ENCODE measurements at places on chromosomes 11 and 22.
A peak's percentile ranks its signal among the peaks of the same experiment; 100 is the strongest.

DNA sequence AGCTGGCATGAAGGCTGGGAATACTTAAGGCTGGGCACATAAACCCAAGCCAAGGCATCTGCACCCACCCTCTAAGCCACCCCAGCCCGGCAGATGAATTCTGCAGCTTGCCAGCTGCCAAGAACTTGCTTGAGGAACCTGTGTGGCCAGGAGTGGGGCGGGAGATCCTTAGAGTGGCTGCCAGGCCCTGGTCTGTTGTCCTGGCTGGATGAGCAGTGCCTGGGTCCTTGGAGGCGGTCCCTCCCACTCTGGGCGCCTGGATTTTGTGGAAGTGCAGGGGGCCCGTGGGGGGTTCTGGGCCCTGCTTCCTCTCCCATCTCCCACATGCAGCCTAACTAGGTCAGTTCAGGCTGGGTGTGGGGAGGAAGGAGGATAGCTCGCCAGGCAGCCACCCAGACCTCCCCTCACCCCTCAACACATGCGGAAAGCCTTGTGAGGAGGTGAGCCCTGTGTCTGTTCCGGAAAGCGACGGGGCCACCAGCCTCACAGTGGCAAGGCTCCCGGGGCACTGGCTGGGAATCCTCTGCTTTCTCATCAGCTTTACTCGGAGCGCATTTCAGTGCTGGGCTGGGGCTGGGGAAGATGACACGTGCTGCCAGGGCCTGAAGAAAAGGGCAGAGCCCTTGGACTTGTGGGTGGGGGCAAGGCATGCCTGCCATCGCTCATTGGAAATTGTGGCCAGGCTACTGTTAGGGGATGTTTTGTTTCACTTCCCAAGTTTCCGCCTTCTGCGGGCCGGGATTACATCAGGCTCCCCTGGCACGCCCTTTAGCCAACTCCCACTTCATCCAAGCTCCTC lies 8.4 kb downstream of the DAGLA start:
- no peak for DNase-seq

DNA sequence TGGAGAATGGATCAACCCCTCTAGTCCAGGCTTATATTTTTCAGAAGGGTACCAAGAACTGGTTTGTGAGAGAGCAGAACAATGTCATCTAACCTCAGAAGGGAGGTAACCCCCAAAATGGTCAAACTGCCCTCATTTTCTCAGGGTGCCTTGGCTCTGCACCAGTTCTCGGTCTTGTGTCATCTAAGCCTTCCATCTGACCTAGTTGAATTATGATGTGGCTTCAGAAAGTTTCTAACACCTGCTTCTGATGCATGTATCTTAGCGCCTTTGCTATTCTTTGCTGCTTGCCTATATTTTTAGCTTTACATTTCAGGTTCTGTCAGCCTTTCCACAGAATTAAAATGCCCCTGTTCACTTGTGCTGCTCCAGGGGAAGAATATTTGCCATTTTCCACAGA lies 91.7 kb upstream of the E2F8 start:
- DNase-seq: no peak

GRCh38 chr11:99257131-99257530 lies 236.4 kb downstream of the CNTN5 start:
- no peak for DNase-seq

DNA sequence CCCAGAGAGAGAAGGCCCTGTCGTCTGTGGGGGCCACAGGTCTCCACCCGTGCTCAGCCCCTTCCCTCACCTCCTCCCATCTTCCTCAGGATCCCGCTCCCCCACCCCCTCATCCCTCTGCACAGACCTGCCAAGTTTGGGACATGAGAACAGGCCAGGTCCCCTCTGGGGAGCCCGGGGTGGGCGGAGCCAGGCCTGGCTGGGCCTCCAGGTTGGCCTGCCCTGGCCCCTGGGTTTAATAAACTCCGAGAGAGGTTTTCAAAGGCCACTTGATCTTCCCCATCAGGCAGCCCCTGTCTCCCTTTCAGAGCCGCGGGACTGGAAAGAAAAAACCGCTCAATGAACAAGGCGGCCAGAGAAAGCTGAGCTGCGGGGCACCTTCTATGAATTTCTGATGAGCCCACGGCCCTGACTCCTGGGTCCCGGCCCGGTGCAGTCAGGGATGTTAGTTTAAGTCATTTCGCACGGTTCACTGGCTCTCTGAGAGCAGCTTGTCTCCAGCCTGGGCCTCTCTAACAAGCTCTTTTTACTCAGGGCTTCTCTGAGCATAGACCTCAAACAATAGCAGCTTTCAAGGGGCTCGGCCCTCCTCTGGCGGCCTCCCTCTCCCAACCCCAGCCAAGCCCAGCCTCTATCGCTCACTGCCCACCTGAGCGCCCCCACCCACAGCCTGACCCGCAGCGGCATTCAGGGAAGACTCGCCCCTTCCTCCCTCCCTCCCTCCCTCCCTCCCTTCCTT lies 64.8 kb downstream of the RPUSD4 start:
- no peak for DNase-seq

GRCh38 chr22:50148991-50149721 lies 21.4 kb upstream of the PANX2 start:
- DNase-seq: peak; percentile 93

GRCh38 chr11:95092549-95093324 lies 3.1 kb downstream of the ENDOD1 start:
- no peak for DNase-seq

DNA sequence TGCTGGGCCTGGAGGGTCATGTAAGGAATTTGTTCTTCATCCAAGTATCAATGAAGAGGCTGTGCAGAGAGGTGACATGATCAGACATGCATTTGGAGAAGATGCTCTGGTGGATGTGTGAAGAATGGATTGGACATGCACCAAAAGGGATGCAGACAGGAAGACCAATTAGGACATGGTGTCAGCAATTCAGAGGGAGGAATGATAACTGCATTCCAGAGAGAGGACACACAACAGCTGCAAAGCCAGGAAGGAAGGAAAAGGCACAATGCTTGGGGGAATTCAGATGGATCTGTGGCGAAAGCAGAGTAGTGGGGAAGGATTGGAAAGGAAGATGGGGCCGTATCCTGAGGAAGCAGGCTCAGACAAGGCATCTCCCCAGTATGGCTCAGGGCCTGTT lies 5.2 kb upstream of the ARRB1 start:
- DNase-seq: no peak

DNA sequence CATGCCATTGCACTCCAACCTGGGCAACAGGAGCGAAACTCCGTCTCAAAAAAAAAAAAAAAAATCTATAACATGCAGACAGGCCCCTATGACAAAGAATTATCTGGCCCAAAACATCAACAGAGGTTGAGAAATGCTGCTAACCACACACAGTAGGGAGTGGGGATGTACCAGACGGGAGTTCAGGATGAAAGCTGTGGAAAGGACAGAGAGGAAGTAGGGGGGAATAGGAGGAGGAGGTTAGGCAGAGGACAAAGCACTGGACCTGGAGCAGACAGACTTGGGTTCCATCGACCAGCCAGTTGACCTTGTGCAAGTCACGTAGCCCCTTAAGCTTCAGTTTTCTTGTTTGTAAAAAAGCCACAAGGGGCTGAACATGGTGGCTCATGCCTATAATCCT lies 12.5 kb downstream of the LRP4 start:
- DNase-seq: no peak

DNA sequence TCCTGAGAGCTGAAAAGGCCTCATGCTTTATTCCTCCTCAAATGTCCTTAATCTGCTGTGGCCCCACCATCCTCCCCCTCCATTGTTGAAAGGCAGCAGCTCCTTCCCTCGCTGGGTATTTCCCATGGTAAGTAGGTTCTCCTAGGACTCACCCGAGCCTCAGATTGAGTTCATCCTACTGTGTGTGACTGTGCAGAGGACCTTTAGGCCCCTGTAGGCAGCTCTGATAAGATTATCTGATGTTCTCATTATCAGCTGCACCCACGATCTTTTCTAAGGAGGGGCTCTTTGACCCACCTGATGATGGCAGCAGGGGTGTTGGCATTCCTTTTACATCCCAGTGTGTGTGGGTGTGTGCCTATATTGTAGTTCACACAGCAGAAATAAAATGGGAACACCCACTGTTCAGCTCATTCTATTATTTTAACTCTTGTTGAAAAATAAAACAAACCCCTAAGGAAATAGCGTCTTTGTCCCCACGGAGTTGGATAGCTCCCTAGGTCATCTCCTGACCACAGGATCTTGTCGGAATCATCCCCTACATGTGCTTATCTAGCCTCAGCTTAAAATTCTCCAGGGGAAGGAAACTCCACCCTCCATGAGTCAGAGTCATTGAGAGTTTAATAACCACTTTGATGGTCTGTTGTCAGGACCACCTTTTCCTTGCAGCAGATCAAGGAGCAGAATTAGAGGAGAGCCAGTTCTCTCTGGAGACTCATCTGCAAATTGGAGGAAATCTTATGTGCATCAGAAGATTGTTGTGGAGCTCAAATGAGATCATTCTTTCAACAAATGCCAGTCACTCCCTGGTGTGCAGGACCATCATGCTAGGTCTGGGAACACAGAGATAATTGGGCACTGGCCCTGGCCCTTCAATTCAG lies 19.3 kb downstream of the ENDOD1 start:
- no peak for DNase-seq

DNA sequence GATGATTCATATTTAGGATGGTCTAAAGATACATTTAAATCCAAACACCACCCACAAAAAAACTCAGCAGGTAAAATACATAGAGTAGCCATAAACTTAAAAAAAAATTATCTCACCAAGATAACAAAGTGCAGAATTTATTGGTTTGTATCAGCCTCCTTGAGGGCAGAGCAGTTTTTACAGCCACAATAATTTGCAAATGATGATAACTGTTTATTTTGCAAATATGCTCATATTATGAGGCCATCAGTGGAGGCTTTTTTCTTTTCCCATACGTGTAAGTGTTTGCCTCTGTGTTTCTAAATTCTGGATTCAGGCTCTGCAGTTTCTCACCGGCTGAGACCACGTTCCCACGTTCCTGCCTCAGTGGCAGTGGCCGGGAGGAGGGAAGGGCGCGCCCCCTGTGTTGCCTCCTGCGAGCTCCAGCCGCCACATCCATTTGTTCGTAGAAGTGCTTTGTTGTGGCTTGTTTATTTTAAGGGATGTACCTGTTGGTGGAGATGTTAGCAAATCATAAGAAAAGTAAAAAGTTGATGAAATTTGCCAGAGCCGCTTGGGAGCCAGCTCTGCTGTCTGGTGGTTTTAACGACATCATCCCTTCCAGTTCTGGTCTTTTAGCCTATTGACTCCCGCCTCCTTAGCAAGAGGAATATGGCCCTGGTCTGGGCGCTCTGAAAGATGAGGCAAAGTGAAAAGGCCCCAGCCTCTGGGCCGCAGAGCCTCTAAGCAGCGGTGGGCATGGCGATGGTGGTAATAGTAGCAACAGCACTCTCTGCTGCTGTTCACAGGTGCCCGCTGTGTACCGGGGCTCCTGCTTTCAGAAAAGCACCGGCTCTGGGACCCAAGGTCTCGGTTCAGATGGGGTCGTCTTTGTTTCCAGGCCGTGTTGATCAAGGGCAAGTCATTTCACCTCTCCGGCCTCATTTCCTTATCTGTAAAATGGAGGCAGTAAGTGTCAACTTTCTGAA lies 66.7 kb upstream of the PPARA start:
- DNase-seq: no peak

- DNase-seq: no peak
Observed at GRCh38 chr11:73645972-73646631, at the start of gene PLEKHB1. PLEKHB1 (plus strand) TSS chr11:73646581; CDS start chr11:73646609, 28 bp downstream.

DNA sequence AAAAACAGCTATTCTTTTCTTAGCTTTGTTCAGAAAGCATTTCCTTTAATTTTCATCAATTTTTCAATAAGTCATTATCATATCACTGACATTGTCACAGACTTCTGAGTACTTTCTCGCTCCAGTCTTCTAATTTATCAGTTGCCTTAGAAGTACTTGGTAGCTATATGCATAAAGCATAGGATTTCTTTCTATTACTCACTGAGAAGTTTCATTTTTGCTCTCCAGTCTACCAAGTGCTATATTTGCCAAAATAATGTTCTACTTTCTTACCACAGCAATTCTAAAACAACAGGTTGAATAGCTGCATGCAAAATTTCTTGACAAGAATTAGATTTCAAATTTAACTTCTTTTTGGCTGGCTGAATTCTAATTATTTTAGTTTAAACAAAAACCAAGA lies 116.3 kb downstream of the STK33 start:
- peak; percentile 7 for DNase-seq

- peak; percentile 37 for DNase-seq
Observed at GRCh38 chr11:61293867-61294716, 1.0 kb downstream of the VWCE start.

DNA sequence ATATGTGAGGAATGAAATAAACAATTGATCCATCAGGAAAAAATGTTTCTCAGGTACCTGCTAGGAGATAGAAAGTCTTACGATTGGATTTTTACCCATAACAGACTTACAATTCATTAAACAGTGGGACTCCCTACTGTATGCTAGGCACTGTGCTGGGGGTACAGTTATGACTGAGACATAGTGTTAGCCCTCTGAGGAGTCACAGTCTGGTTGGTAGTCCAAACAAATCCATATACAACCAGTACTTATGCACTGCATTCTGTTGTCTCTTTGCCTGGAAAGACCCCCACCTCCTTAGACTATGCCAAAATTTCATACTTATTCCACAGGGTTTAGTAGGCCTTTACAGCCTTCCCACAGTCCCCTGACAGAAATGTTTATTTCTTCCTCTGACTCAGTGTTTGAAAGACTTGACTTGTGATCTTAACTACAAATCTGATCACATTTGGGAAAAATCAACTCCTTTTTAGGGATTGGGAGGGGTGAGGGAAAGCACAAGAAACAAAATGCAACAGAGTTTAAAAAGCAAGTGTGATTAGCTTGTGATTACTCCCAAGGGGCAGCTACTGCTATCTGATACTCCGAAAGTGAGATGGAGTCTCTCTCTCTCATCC lies 69.4 kb upstream of the HORMAD2 start:
- no peak for DNase-seq

DNA sequence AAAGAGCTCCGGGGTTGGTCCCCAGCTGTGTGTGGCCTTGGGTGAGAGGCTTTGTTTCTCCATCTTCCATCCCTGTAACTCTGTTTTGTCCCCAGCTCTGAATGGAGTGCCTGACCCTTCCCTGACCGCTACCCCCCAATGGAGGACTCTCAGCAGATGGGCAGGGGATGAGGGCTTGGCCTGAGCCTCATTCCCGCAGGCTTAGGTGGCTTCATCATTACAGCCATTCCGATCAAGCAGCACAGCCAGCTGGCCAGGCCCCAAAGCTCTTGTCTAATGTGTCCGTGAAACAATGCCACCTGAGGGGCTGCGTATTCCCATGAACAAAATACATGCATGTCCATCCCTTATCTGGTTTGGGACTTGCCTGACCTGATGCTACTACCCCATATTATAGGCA lies 3.9 kb upstream of the CDC42EP2 start:
- DNase-seq: no peak

GRCh38 chr22:38097058-38097457 lies 13.1 kb upstream of the SLC16A8 start:
- no peak for DNase-seq

DNA sequence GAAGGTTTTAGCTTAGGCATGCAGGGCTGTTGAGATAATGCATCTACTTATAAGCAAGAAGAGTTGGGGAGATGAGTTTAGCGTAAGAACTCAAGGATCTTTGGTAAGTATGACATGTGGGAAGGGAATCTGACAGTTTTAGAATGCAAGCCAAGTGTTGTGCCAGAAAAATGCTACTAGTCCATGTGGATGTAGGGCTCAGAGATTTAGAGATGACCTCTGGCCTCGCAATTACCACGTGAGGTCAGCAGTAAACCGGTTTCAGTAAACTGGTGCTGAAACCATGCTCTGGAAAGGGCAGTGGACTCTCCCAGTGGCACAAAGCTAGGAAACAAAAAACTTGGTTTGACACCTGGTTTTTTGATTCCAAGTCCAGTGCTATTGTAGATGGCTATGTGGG lies 18.9 kb downstream of the MRPL16 start:
- DNase-seq: no peak
